Activated CD4-positive, alpha-beta memory T cell treated with anti-CD3 and anti-CD28 coated beads for 36 hours (primary cell): ENCODE measurements at places on chromosomes 4 and X. TPM values are rescaled to one million over a fixed set of nuclear protein-coding genes. Genes with fewer than 3 reads are reported as not detected.

NHS gene
- 4.8 TPM for total RNA-seq

NEXMIF gene
- 0.33 TPM for total RNA-seq

SLC9B1 gene
- total RNA-seq: 2.4 TPM

NAP1L2 gene
- total RNA-seq: 3.1 TPM

AADAT gene
- not detected for total RNA-seq

PGM2 gene
- total RNA-seq: 65.7 TPM

GAGE1 gene
- not detected for total RNA-seq

AMOT gene
- total RNA-seq: 1.4 TPM

SYN1 gene
- total RNA-seq: 1.3 TPM

CACNA1F gene
- total RNA-seq: 0.51 TPM

ETDA gene
- not detected for total RNA-seq

FAM53A gene
- total RNA-seq: 1.4 TPM

ZNF718 gene
- total RNA-seq: 7.7 TPM

ZMAT1 gene
- 3.7 TPM for total RNA-seq

IL15 gene
- 2.2 TPM for total RNA-seq

F8A2 gene
- not detected for total RNA-seq

SMPX gene
- not detected for total RNA-seq

NDNF gene
- total RNA-seq: not detected
